Stimulated activated CD8-positive, alpha-beta memory T cell treated with anti-CD3 and anti-CD28 coated beads, Interleukin-7, amount 100 ng/mL, for 4 hours (primary cell): ENCODE measurements at places on chromosomes 7 and 10.

- DNase-seq, result no peak
These were observed 388 bp downstream of the CNOT4 start for GRCh38 chr7:135509589-135509838.

DNA sequence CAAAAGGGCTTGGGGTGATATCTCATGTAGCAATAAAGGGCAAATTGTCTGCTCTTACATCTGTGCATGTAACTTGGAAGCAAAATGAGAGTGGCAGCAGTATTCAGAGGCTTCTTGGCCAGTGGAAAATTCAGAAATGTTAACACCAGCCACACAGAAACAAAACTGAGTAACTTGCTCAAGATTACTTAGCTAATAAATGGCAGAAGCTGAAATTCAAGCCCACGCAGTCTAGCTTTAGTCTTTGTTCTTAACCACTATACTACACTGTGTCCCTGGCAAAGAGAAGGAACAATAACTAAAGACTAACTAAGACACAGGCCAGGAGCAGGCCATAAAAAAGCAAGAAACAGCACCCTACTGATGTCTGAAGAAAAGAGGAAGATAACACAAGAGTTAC, 185.9 kb upstream of the ASAH2 start:
- DNase-seq, result no peak

GRCh38 chr7:35878351-35878750, 77.5 kb downstream of the SEPTIN7 start:
- DNase-seq, result no peak

DNA sequence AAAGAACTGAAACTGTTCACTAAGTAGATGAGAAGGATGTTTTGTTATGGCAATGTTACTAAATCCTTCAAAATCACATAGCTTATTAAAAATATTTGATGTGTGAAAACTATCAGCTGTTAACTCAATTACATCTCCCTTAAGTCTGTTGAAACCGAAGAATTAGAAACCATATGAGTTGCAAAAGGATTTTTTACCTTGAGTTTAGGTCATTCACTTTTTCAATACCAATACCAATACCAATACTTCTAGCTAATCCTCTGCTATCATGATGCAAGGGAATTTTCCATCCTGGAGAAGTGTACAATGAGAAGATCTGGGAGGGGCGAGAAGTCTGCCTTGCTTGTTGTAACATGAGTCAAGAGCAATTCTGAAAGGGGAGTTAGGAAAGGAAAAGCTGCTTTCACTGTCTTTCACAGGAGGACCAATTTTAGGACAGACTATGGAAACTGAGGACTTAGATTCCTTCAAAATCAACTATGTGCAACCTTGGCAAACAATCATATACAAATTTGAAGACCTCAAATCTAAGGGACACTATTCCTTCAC, 199.7 kb downstream of the IMMP2L start:
- DNase-seq, result no peak

GRCh38 chr7:139725077-139725476, 52.7 kb downstream of the HIPK2 start:
- DNase-seq, result no peak

DNA sequence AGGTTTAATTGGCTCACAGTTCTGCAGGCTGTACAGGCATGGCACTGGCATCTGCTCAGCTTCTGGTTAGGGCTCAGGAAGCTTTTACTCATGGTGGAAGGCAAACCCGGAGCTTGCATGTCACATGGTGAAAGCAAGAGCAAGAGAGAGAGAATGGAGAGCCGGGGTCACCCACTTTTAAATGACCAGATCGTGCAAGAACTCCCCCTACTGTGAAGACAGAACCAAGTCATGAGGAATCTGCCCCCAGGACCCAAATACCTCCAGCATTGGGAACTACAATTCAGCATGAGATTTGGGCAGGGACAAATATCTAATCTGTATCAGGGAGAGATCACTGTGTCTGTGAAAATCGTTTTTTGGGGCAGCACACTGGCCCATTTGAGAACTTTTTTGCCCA, 110.0 kb upstream of the MYO3A start:
- DNase-seq, result no peak
